ENCODE measurements at places on chromosomes 1 and 21. TPM values are rescaled to one million over a fixed set of nuclear protein-coding genes. Genes with fewer than 3 reads are reported as not detected.

DNA sequence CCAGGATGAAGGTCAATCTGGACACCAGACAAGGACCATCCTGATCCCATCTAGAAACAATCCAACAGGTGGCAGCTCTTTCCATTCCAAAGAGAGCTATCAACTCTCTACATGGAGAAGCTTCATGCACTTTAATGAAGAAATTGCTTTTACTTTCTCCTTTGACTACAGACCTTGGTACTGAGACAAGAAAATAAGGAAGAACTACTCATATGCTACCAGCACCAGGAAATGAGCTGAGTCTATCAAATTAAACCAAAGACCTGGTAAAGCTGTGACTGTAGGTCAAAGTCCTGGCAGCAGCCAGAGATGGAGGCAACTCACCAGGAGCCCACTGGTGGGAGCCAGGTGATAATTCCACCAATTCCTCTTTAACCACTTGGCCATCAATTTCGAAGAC, 64.3 kb upstream of the LRRC8B start:
- no peaks in the 10 kb centered on the region for H3K36me3 ChIP-seq
- no peak overlapping the region for H3K4me3 ChIP-seq
- no peaks in the 10 kb centered on the region for H3K4me1 ChIP-seq

DNA sequence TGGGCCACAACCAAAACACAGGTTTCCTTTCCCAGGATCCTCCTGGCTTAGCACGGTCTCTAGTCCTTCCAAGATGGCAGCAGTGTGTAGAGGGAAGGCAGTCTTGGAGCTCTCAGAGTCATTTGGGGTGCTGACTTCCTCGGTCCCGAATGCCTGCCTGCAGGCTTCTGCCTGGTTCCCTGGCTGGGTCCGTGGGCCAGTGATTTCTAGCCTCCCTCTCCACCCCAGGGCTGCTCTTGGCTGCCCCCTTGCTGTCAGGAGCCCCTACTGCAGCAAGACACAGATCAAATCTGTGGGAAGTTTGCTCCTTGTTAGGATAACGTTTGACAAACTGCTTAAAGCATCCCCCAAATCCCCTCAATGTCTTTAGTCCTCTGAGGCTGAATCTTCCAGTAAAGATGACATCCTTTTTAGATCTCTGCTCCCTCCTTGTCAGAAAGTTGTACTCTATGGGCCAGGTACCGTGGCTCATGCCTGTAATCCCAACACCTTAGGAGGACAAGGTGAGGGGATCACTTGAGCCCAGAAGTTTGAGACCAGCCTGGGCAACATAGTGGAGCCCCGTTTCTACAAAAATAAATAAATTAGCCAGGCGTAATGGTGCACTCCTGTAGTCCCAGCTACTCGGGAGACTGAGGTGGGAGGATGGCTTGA, 272.5 kb downstream of the RRAGC start:
- H3K4me1 ChIP-seq: no peaks in the 10 kb centered on the region
- H3K36me3 ChIP-seq: no peaks in the 10 kb centered on the region
- H3K27me3 ChIP-seq: no peaks in the 10 kb centered on the region
- no peak overlapping the region for H3K4me3 ChIP-seq

DNA sequence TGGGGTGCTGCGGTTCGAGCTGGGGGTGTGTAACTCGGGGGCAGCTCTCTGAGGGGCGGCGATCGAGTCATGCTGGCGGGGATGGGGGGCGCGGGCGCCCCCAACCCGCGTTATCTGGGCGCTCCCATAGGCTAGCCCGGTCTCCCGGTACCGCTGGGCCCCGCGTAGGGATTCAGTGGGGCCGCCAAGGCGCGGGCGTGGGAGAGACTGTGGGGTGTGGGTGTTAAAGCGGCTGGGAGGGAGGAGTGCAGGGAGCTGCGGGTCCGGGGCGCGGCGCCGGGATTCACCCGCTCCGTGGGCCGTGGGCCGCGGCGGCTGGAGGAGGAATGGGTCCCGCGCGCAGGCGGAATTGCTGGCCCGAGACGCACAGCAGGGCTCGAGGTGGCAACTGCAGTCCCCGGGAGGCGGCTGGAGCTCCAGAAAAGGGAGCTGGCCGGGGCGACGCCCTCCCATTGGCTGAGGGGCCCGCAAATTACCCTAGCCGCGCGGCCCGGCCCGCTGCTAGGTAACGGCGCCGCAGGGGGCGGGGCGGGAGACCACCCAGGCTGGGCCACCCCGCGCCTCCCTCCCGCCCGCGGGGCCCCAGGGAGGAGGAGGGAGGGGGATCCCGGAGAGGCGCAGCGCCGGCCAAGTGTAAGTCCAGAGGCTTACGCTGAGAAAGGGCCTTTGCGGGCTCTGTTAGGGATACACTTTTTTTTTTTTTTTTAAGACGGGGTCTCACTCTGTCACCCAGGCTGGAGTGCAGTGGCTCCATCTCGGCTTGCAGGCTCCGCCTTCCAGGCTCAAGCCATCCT, at the start of gene PTCH2:
Gene PTCH2 (minus strand): TSS at position 392 of the 794 bp plus-strand sequence. CDS start 321 bp downstream, at position 71.
- no peak within 1 kb of the TSS for H3K27ac ChIP-seq
- H3K4me3 ChIP-seq: peak within 1 kb of the TSS; percentile 44
- DNase-seq: peak; percentile 67
- H3K4me1 ChIP-seq: peaks cover 4% of the 10 kb centered on the region

FCGR1A gene
- total RNA-seq: 2.0 TPM

- H3K4me3 ChIP-seq: no peak overlapping the region
- H3K36me3 ChIP-seq: no peaks in the 10 kb centered on the region
- H3K27ac ChIP-seq: peak overlapping the region; percentile 97
Observed at GRCh38 chr1:109983380-109984189, 980 bp upstream of the AHCYL1 start.

TRMT13 gene
- total RNA-seq: 5.1 TPM

- no peaks in the 10 kb centered on the region for H3K4me1 ChIP-seq
- H3K27ac ChIP-seq: no peak overlapping the region
- DNase-seq: no peak
- no peak overlapping the region for H3K4me3 ChIP-seq
Observed at GRCh38 chr1:43914576-43915525, 18.8 kb upstream of the ARTN start.

FASLG gene
- not detected for total RNA-seq

GRCh38 chr1:151619489-151620093, 7.7 kb downstream of the SNX27 start:
- peaks cover 3% of the 10 kb centered on the region for H3K36me3 ChIP-seq
- H3K4me3 ChIP-seq: no peak overlapping the region
- H3K27me3 ChIP-seq: no peaks in the 10 kb centered on the region
- peaks cover 28% of the 10 kb centered on the region for H3K4me1 ChIP-seq
- DNase-seq: no peak
- no peak overlapping the region for H3K27ac ChIP-seq

KIF14 gene
- 0.20 TPM for total RNA-seq

SERPINC1 gene
- 0.30 TPM for total RNA-seq
